ENCODE measurements at places on chromosomes 4 and X.

DNA sequence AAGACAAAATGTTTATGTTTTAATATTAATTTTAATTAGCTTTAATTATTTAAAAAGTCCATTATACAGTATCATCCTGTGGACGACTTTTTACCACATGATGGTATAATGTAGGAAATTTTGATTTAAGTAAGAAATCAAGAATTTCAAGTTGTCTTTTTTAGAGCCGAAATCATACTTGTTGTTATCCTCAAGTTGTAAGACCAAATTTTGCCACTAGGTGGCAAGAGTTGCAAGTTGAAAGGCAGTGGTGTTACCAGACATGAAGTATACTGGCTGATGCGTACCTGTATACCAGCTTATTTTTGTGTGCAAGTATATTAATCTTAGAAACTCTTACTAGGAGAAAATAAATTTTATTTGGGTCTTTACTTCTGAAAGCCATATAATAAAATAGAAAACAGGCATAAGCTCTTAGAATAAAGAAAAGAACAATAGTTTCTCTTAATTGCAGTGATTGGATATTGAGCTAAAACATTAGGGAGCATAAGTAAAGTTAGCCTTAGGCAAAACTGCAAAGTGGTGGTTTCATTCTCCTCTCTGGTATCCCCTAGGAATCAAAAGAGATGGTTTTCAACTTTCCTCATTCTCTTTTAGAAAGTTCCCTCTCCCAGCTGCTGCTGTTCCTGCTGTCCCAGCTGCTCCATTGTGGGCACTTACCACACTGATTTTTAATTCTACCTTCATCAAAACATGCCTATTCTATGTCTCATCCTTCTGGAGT lies 118.0 kb upstream of the WDFY3 start:
- no peak for DNase-seq

DNA sequence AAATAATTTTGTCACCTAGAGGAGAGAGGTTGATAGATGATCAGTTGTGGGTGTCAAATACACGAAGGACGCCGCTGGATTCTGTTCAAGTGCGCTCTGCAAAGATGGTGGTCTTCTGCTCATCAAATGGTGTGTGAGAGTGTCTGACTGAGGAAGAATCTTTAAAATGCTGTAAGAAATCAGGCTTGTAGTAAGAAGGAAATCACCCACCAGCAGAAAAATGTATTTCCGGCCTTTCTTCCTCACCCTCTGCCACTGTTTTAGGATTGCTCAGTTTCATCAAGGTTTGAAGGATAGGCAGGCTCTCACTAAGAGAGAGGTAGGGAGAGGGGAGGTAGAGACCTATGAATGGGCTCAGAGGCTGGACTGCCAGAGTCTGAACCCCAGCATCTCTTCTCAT lies 28.7 kb downstream of the RHOH start:
- no peak for DNase-seq

GRCh38 chr4:173943547-173943946 lies 339.9 kb downstream of the FBXO8 start:
- no peak for DNase-seq

- peak; percentile 98 for DNase-seq
These were observed at the start of gene ZNF141 for GRCh38 chr4:337143-337931. Gene ZNF141, plus strand, starts transcription at chr4:337814. Its CDS starts 170 bp downstream, at chr4:337984.

- no peak for DNase-seq
These were observed 102.8 kb downstream of the RTL5 start for GRCh38 chrX:72028701-72029470.

GRCh38 chrX:39823854-39824253 lies 273.9 kb downstream of the BCOR start:
- DNase-seq, result no peak

- no peak for DNase-seq
These were observed 37.1 kb downstream of the VEGFC start for GRCh38 chr4:176755613-176756012.

- DNase-seq, result no peak
These were observed 230.0 kb downstream of the MAGEE1 start for GRCh38 chrX:76657499-76657898.

GRCh38 chr4:84944947-84945346 lies 21.5 kb downstream of the WDFY3 start:
- no peak for DNase-seq

DNA sequence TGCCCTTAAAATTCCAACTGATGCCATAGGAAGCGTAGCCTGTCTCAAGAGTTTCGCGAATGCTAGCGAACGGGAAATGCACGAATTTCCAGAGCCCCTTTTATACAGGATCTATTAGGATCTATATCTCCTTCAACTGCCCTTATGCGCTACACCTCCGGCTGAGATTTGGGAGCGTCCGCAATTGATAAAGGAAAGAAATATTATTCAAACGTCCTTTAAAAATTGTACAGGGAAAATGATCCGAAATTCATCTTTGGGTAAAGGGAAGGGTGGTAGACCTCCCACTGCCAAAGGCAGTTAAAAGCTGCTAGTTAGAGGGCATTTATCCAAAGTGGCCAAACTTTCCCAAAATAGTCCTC lies 609 bp downstream of the NR3C2 start:
- DNase-seq, result no peak

- DNase-seq, result no peak
These were observed 119.7 kb downstream of the ATG4A start for GRCh38 chrX:108211301-108211700.

DNA sequence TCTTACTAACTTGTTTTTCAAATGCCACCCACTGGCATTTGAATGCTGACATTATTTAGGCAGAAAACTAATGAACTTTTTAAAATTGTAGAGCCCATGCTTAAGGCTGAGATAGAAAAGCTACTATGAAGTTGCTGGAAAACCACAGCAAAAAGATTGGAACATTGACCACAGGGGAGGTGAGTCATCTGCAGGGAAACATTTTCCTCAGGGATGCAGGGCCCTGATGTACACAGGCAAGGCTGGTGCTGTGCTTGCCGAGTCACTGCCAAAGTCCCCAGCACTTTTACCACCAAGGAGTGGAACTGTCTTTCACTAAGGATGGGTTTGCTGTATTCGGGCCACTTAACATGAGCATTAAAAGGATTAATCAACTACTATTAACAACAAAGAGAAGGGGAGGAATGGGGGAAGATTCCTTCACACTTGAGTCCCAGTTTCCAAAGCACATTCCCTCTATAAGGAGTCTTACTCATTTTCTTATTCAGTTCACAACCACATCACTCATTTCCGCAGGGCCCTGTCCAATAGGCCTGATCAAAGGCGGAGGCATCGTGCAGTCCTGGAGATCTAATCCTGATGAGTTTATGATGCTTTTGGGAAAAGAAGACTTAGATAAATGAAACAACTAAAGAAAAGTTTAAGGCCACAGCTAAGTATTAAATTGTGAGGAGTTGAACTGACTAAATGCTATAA lies 202.9 kb upstream of the NPY2R start:
- no peak for DNase-seq

GRCh38 chr4:152021788-152022438 lies 261.1 kb upstream of the GATB start:
- no peak for DNase-seq

- no peak for DNase-seq
These were observed 379.5 kb downstream of the ZIC3 start for GRCh38 chrX:137945470-137945869.

- no peak for DNase-seq
These were observed 43.3 kb upstream of the PDGFC start for GRCh38 chr4:157014621-157015591.

DNA sequence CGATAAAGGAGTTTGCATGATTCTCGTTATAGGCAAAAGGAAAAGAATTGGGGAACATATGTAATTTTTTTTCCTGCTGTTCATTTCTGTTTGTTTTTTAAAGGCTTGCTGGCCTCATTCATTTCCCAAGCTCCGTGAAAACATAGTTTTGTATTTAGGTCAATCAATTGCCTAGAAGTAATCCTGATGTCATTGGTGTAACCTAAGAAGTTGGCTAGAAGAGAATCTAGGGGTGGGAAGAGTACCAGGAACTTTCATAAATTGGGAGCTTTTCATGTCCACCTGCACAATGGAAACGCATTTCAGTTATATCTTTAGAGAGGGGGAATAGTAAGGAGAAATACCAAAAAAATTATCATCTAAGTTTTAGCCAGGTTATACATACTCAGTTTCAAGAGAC lies 3.8 kb downstream of the RAPGEF2 start:
- no peak for DNase-seq

- no peak for DNase-seq
These were observed 2.3 kb upstream of the MID1IP1 start for GRCh38 chrX:38798956-38799355.

DNA sequence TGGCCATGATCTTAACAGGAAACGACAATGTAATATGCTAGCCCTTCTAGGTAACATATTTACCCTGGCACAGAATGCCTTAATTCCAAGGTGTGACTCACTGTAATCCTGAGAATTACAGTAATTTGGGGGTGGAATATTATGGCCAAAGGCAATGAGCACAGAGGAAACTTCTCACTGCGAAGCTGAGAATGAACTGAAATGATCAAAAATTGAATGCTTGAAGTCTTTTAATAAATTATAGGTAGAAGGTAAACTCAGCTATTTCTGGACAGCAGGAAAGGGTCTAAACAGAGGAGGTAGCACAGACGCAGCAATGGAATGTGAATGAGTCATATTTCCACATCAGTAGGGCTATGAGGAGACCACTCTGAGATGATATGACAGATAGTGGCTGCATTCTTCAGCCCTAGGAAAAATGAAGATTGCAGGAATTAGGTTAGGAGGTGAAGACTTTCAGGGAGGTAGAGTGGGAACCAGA lies 312.6 kb downstream of the PACRGL start:
- DNase-seq, result peak; percentile 5

GRCh38 chrX:13742397-13743176 lies 8.0 kb downstream of the OFD1 start:
- no peak for DNase-seq

DNA sequence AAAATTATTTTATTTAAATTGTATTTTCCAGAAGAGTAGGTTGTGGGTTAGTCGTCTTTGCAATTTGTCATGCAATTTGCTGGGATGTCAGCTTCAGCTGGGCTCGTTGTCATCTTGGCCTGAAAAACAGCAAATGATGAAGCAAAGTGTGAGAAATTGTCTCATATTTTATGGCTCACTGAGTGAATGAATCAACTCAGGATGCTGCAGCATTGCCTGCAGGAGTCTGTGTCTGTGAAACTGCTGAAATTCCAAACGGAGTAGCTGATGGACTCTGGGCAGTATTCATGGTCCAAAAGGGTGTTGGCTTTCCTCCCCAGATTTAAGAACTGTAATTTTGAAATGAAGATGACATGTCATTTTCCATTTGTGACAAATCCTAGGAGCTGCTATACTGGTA lies 37.2 kb downstream of the CXCL8 start:
- no peak for DNase-seq

DNA sequence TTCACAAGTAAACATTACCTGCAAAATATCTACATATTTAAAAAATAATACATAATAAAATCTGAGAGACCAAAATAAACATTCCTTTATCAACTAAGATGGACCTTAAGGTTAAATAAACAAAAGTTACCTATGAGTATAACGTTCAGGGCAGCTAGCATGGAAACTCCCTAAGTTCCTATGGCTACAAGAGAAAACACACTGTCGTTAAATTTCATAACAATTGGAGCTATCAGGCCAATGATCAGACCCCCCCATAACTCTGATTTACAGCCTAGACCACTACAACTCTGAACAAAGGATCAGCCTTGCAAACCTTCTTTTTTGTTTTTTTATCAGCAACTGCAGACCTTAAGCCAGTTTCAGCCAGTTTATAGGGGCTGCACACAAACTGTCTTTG lies 1418.4 kb downstream of the PCDH18 start:
- no peak for DNase-seq

DNA sequence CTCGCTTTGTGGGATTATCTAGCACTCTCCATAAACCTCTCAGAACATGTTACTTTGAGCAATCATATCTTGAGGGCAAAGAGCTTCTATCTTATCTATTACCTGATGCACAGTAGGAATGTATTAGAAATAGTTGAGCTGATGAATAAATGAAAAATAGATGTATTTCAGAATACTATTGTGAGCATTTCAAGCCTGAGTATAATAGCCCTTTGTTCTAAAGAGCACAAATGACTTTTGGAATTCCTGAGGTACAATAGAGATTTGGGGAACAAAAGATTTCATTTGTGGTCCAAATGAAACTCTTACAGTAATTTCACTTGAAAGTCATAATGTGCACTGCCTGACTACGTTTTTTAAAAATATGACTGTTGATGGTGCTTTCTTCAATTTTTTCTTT lies 159.5 kb downstream of the UGT8 start:
- DNase-seq, result no peak

DNA sequence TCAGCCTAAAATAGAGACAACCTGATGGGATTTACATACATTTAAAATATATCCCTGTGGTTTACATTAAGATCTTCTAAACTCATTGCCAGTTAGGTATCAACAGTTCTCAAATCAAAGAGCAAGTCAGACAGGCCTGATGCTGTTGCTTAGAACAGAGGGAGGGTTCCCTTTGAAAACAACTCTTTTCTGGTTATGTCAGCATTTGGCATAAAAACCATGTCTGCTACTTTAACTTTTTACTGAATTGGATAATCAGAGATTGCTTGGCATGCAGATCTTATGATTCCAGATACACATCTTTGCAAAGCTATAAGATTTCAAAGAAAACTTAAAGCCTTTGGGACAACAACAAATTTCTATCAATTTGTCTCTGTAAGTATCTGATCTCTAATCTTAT lies 140.8 kb downstream of the CPE start:
- no peak for DNase-seq

- DNase-seq, result no peak
These were observed 10.2 kb upstream of the ATP6AP2 start for GRCh38 chrX:40570346-40571093.

- no peak for DNase-seq
These were observed 538.1 kb downstream of the PPP4R3C start for GRCh38 chrX:26925088-26925487.

DNA sequence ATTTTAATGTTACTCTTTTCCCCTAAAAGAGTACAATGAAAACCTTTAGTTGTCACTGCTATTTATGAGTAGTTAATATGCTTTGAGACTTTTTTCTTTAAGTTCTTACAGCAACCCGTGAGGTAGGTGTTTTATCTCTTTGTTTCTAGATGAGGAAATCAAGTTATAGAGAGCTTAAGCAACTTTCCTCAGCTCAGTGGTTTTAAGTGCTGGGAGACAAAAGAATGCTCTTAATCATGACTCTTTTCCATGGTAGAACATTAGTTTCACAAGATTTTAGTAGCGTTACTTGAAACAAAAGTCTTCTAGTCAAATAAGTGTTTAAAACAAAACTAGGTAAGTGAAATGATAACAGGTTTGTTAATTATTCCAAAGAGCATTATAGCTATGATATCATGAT lies 354.7 kb upstream of the PITX2 start:
- DNase-seq, result no peak

- DNase-seq, result no peak
These were observed 25.1 kb downstream of the DHX15 start for GRCh38 chr4:24559032-24559821.

GRCh38 chrX:149004936-149005335 lies 500.2 kb downstream of the IDS start:
- no peak for DNase-seq

- DNase-seq, result no peak
These were observed 17.4 kb upstream of the UBA1 start for GRCh38 chrX:47176101-47176740.

DNA sequence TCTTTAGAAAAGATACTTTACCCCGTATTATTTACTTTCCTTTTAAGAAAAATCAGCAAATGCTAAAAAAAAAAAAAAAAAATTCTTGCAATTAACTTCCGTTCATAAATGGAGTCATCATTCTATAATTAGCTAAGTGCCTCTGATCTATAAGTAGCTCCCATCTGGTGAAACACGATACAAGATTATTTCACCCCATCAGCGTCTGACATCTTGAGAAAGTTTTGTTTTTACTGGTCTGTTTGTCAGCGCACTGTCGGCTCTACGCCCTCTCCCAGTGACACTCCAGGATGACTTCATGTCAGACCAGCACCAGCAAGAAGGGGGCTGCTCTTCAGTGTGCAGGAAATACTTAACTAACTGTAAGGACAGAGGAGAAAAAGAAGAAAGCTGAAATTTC lies 108.3 kb downstream of the AFAP1 start:
- no peak for DNase-seq
